ENCODE measurements at places on chromosomes 11 and 22.

GRCh38 chr11:9528573-9529333, 44.7 kb upstream of the WEE1 start:
- DNase-seq: no peak

DNA sequence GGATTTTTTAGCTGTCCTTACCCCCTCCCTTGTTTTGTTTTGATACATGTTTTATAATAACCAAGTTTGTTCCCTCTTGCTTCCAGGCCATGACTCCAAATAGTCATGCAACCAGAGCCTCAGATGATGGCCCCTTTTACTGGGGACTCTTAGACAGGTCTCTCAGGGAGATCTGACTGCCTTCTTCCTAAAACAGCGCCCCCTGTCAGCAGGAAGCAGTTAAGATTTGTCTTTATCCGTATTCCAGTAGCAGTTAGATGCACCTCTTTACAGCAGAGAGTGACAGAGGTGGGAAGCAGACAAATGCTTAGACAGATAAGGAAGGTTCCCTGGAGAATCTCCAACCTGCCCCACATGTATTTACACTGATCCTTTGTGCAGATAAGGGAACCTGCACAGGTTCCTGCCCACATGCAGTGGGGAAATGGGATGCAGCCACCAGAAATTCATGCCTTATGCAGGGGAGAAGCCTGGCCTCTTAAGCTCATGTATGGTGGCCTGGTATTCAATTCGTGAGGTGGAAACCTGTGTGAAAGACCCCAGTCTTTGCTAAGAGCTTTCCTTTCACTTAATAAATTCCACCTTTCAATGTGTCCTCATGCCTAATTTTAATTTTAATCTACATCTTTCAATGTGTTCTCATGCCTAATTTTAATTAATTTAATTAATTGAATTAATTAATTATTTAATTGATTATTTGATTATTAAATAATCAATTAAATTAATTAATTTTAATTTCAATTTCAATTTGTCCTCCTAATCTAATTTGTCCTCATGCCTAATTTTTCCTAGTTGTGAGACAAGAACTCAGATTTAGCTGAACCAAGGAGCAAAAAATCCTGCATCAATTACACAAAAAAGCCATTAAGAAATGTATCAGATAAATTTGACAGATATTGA, 11.5 kb upstream of the GLYAT start:
- no peak for DNase-seq

- no peak for DNase-seq
Observed at GRCh38 chr11:2580061-2580421, 119.8 kb downstream of the KCNQ1OT1 start.

DNA sequence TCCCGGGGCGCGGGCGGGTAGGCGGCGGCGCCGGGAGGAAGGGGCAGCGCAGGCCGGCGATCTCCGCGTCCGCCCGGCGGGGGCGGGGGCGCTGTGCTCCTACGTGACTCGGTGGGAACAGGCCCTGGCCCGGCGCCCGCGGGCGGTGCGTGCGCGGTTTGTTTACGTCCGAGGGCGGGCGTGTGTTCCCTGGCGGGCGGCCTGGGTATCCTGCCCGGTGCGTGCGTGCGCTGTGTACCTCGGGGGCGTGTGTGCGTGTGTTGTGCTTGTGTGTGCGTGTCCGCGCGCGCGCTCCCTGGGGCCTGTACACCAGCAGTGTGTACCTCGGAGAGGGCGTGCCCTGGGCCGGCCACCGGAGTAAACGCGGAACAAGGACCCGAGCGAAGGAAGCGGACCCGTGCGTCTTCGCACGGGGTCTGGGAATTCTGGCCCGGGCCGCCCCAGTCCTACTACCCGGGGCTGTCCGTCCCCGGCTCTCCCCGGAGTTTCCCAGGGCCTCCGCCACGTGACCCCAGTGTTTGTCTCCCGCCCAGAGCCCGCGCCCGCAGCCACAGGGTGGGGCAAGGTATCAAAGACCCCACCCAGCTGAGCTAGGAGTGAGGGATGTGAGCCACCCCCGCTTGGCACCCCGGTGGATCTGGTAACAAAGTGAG, 769 bp downstream of the MAFF start:
- peak; percentile 92 for DNase-seq
